ENCODE measurements at places on chromosomes 6 and 20.

DNA sequence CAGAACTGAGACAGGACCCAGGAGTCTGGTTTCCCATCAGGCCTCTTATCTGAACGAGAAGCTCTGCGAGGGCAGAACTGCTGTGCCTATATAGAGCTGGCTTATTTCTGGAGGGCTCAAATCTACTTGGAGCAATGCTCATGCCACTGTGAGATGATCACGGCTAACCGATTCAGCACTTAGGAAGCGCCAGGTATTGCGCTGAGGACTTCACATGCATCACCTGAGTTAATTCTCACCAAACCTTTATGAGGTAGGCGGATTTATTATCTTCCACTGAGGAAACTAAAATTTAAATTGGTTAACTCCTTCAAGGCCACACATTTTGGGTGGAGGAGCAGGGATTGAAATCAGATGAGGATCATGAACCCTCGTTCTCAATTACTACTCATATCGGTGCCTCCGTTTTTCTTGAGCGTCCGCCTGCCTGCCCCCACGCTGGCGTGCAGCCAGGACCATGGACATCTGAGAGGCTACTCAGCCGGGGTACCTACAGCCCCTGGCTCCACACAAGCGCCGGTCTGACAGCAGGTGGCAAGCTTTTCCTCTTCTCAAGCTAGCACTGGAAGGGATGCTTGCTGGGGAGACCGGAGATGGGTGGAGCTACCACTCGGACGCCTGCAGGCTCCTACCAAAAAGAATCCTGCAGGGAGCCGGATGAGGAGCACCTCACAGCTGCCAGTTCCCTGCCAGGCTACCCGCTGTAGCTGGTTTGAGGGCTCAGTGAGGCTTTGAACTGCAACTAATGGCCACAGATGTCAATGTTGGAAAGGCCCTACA is 1.0 kb upstream of the PCIF1 start:
- peak; percentile 41 for DNase-seq

DNA sequence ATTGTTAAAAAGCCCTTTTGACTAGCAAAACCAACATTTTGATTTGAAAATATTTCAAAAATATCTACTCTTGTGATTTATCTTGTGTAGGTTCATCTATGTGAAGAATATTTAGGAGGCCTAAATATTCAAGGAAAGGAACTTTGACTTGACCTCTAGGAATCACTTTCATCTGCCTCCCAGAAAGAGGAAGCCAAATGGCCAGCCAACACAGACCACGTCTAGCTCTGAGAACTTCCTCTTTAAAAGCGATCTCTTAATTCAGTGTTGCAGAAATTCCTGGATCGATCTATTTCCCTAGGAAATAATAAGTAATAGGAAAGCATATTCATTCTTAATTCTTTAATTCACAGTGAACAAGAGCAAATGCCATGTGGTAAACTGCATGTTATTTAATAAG is 9.6 kb upstream of the MOXD1 start:
- no peak for DNase-seq

DNA sequence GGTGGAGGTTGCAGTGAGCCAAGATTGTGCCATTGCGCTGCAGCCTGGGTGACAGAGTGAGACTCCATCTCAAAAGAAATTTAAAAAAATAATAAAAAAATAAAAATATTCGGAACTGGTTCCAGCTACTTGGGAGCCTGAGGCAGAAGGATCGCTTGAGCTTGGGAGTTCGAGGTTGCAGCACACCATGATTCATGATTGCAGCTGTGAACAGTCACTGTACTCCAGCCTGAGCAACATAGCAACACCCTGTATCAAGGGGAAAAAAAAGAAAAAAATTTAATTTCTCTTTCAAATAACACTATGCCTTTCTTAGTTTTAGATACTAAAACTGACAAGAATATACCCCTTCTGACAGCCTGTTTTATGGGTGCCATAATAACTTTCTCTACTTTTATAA is 10.5 kb downstream of the KDM1B start:
- DNase-seq, result no peak

- DNase-seq, result no peak
Measured at GRCh38 chr6:53342217-53342616, 6.5 kb downstream of the ELOVL5 start.

GRCh38 chr6:138803331-138803730 is 7.4 kb downstream of the ECT2L start:
- no peak for DNase-seq

- no peak for DNase-seq
Measured at GRCh38 chr20:32891491-32891890, 32.8 kb downstream of the EFCAB8 start.

DNA sequence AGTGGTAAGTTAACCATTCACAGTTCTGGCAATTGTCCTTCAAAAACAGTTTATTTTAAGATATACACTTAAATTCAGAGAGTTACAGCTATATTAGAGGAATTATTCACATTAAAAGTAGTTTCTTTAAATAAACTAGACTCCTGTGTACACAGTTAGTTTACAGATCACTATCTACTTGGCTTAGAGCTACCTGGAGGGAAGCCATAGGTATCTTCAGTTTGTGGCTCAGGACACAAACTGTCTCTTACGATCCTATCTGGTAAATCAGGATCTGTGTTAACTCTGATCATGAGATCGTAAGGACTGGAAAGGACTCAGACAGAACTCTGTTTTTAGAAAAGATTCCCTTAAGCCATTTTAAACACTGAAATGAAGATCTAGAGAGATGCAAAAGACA is 160.9 kb downstream of the REV3L start:
- DNase-seq, result no peak

DNA sequence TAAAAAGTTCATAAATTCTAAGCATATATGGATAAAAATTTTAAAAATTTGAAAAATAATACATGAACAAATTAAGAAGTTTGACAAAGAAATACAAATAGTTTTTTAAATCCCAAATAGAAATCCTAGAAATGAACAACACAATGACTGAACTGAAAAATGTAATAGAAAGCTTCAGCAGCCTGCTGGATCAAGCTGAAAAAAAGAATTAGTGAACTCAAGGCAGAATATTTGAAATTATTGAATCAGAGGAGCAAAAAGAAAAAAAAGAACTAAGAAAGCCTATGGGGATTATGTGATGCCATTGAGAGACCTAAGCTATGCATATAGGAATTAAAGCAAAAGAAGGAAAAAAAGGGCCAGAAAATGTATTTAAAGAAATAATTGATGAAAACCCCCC is 39.9 kb upstream of the TFB1M start:
- DNase-seq, result no peak

- DNase-seq, result no peak
Measured at GRCh38 chr6:136609873-136610706, 59.9 kb upstream of the MAP7 start.

DNA sequence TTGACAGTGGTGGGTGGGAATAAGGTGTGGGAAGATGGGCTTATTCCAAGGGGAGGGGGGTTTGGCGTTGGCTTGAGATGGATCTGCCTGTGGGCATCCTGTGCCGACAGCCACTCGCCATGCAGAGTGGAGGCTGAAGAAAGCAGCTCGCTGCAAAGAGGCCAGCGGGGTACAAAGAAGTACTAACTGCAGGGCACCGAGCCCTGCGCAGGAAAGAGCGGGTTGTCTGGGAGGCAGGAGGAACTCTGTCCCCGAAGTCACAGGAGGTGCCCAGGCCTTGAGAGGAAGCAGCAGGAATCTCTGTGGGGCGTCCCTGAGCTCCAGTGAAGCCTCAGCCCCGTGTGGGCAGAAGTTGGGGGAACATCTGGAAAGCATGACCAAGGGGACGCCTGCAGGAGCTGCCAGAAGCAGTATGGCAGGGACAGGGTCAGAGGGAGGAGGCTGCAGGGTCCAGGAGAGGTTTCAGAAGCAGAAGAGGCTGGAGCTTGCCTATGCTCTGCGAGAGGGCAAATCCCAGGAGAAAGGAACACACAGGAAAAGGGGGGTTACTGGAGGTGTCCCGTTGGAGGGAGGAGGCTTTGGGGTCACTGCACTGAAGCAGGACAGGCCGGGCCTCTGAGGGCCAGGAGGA is 77.2 kb downstream of the THBS2 start:
- DNase-seq, result no peak

DNA sequence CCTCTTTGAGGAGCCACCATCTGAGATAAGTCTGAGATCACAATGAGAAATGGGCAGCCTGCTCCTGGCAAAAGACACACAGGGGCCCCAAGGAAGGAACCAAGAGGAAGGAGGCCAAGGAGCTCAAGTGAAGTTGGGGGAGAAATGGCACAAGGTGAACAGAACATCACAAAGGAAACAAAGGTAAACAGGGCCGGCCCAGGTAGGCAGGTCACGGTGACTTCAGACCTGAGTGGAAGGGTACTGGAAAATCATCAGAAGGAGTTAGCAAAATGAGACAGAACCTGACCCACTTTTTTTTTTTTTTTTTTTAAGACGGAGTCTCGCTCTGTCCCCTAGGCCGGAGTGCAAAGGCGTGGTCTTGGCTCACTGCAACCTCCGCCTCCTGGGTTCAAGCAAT is 11.3 kb downstream of the ZMYND8 start:
- no peak for DNase-seq

GRCh38 chr6:30000156-30000791 is 57.9 kb downstream of the HLA-A start:
- DNase-seq, result no peak

- no peak for DNase-seq
Measured at GRCh38 chr6:160297310-160297709, 38.7 kb upstream of the SLC22A2 start.

GRCh38 chr20:8000796-8001195 is 18.8 kb downstream of the TMX4 start:
- no peak for DNase-seq

DNA sequence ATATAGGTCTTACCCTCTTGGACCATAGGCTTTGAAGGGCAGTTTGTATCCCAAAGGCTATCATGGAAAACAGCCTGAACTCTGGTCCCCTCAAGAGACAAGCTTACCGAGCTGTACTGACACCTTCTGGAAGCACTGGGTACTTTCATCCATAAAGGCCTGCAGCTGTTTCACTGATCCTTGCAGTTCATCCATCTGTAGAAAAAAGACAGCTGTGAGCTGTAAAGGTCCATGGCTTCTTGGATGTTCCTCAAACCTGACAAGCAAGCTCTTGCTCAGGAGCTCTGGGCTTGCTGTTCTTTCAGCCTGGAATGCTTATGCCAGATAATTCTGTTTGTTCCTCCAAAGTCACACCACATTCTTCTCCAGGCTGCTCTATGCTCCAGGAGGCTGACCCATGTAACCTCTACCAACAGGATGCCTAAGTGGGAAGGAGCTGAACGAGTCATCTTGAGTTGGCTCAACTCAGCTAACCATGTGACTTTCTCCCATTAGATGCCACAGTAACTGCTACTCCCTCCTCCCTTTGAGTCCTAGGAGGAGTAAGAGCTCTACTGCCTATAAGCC is 8.8 kb upstream of the NDRG3 start:
- DNase-seq, result peak; percentile 34

GRCh38 chr6:167949121-167949684 is 48.3 kb upstream of the KIF25 start:
- no peak for DNase-seq

DNA sequence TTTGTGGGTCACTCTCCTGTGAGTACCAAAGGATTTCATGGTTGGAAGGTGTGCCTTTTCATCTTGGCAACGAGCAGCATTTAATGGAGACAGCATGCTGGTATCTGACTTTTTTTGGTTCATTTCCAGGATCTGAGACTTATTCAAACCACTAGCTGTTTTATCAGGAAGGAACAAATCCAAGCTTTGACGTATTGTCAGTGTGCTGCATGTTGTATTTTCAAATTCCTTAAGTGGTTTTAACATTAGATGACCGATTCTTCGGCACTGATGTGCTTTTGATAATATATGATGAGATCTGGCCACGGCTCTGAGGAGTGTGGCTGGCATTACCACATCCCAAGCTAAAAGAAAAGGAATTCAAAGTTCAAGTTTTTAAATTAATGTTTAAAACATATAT is 6.4 kb downstream of the RMND1 start:
- DNase-seq, result no peak

GRCh38 chr6:3402310-3403237 is 54.3 kb downstream of the SLC22A23 start:
- DNase-seq, result no peak

DNA sequence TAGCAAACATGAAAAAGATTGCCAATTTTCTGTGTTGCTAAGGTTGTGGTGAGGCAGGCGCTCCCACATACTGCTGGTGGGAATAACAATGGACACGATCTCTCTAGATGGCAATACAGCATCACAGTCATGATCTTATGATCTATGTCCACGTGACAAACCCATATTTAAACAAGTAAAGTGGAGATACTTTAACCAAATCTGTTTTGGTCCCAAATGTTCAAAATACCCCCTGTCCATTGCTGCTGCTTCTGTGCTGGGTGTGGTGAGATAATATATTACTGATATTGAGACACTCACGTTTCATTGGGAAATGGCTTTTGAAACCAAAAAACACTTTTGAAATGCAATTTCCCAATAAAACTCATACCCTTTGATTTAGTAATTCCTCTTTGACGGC is 23.0 kb downstream of the SIRPD start:
- DNase-seq, result no peak

DNA sequence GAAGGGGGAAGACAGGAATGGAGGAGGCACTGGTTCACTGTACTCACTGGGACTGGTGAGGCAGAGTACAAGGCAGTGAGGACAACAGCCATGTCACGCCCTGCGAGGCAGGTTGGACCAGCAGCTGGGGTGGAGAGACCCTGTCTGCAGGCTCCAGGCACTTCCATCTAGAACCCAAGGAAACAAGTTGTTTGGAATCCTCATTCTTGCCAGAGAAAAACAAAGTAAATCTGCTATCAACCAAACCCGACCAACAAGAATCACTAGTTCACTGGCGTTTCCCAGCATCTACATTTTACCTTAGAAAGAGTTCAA is 98.5 kb upstream of the CDYL start:
- no peak for DNase-seq

DNA sequence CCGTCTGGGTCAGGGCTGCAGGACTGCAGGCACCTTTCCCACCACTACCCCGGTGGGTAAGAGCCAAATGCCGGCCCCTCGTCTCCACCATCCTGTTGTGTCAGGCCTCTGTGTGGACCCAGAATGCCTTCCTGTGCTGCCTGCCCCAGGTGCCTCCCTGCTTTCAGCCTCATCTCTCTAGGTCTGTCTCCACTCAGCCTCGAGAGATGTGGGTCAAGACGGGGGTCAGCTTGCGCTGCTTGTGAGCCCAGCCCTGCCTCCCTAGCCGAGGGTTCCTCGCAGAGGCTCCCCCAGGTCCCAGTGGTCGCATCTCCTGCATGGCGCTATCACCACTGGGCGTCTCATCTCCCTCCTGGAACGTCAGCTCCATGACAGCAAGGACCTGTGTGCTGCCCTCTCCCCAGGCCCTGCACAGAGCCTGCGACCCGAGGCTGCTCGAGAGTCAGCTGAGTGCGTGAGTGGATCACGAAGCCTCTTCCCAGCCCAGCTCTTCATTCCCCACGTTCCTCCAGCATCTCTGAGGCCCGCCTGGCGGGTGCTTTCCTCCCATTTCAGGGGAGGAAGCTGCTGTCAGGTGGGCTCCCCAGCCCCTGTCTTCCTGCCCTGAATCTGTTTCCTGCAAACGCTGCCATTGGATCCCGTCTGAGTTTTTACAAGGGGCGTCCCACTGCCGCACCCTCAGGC is 38.7 kb upstream of the ZBP1 start:
- DNase-seq, result no peak
